ENCODE measurements at places on chromosomes 1 and 21. TPM values are rescaled to one million over a fixed set of nuclear protein-coding genes. Genes with fewer than 3 reads are reported as not detected.

The RIMKLA gene
- total RNA-seq = 0.12 TPM

The S100A14 gene
- not detected for total RNA-seq

The FCRL2 gene
- total RNA-seq = not detected

The ZNF697 gene
- 19.9 TPM for total RNA-seq

The CFHR2 gene
- not detected for total RNA-seq

The LMX1A gene
- not detected for total RNA-seq

The APCS gene
- total RNA-seq = not detected

The TMEM81 gene
- total RNA-seq = 1.2 TPM

The OR14K1 gene
- total RNA-seq = not detected

The TEX38 gene
- total RNA-seq = not detected

The LRRC39 gene
- total RNA-seq = 0.44 TPM

The SUMO3 gene
- total RNA-seq = 71.0 TPM

The DDAH1 gene
- 36.4 TPM for total RNA-seq

The FMO1 gene
- 0.37 TPM for total RNA-seq

The SMPDL3B gene
- total RNA-seq = 0.25 TPM

The TSPEAR gene
- total RNA-seq = not detected

The SYT6 gene
- total RNA-seq = not detected

The TMEM125 gene
- not detected for total RNA-seq

The ADAMTS4 gene
- total RNA-seq = 37.3 TPM

The UBE2U gene
- not detected for total RNA-seq

The ATXN7L2 gene
- 2.1 TPM for total RNA-seq

The CBR3 gene
- total RNA-seq = 17.9 TPM

The KISS1 gene
- total RNA-seq = 0.22 TPM
